ENCODE measurements at places on chromosomes 6 and 20.
A peak's percentile ranks its signal among the peaks of the same experiment; 100 is the strongest.

DNA sequence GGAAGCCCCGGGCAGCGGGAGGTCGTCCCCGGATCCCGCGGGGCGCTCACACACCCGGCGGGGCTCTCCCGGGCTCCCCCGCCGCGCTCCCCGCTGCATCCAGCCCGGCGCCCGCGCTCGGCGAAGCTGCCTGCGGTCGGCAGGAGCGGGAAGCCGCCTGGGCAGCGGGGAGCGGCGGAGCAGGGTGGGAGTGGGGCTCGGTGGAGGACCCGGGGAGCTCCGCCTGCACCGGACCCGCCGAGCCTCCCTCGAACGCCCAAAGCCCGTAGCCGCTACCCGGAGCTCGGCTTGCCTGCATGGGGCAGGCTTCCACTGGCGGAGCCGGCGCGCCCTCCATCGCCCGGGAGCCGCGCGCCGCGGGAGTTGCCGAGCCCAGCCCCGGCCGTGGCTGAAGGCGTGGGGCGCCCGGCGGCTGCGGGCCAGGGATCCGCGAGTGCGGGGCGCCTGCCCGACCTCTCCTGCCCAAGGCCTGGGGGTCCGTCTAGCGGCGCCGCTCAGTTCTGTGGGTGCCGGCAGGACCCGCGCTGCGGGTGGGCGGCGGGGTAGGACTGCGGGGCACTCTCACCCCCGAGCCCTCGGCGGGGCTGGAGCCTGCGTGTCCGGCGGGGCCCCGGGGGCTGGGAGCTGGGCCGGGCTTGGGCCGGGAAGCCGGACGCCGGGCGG is 671 bp downstream of the CDH4 start:
- DNase-seq, result peak; percentile 25

- no peak for DNase-seq
These were observed 54.8 kb upstream of the SCGN start for GRCh38 chr6:25596928-25597818.

DNA sequence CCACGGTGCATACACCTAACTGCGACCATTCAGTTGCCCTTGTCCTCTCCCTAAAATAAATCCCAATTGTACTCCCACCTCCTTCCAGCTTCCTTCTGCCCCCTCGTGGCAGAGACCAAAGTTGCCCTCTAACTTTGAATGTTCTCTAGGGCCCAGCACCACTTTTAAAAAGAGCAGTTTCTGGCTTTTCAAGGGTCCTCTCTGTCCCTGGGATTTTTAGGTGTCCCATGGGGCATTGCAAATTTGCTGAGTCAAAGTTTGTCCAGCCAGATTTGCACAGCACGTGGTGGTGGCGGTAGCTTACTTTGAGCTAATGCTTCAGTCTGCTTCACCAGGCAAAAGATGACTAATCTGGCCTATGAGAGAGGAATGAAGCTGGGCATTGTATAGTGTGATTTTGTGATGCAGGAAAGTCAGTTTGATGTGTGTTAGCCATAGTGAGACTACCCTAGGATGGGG is 100.2 kb downstream of the PERP start:
- peak; percentile 38 for DNase-seq

DNA sequence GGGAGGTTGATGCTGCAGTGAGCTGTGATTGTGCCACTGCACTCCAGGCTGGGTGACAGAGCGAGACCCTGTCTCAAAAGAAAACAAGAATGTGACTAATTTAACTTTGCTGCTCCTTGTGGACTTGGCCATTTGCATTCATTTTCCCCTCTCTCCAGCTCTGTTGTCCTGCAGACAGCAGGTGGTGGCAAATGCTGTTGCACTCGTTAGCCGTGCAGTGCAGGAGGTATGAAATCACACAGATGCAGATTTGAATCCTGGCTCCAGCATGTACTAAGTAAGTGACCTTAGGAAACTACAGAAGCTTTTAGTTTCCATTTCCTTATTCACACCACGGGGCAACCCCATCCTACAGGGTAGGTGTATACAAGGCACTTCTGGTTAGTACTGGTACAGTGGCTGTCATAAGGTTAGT is 9.6 kb upstream of the BEND3 start:
- no peak for DNase-seq

GRCh38 chr6:48243071-48243470 is 132.1 kb upstream of the PTCHD4 start:
- no peak for DNase-seq

DNA sequence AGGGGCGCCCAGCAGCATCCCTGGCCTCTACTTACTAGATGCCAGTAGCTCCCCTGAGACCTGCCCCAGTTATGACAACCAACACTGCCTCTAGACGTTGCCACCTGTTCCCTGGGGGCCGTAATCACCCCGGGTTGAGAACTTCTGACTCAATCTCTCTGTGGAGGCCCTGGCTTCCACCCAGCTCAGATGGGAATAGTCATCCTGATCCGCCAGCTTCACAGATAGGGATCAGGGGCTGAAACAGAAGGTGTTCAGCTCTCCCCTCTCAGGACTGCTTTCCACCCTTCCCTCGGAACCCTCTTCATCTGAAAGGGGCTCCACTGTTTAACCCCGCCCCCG is 3.3 kb downstream of the CAPN11 start:
- DNase-seq, result no peak

DNA sequence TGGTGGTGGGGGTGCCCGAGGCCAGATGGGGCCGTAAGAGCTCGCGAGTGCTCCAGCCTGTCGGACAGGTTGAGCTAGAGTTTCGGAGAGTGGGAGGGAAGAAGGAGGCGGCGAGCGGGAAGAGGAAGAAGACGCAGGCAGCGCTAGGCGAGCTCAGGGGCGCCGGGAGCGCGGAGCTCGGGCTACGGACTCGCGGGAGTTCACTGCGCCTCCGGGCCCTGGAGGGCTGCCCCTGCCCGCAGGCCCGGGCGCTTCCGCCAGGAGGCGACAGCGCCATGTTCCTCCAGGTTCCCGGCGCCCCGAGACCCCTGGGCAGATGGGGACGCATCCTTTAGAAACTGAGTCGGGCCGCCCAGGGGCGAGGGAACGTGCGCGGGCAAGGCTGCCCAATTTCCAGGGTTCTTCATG is 984 bp downstream of the TFAP2C start:
- DNase-seq, result peak; percentile 94

DNA sequence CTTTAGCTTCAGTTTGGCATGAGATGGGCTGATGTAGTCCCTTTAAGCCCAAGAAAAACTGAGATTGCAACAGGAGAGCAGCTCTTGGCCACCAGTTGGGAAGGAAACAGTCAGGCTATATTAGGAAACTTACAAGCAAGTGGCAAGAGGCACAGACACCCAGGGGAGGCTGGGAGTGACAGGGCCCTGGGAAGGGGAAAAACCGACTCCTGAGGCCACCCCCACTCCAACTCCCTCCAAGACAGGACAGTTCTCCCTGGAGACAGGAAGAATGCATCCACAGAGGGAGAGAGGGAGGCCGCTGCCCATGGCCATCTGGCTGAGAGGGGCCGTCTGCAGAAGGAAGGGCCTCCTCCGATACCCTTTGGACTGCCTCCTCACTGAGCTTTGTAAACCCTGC is 20.5 kb downstream of the JPH2 start:
- DNase-seq, result no peak

GRCh38 chr20:7196481-7196880 is 429.0 kb downstream of the BMP2 start:
- no peak for DNase-seq

DNA sequence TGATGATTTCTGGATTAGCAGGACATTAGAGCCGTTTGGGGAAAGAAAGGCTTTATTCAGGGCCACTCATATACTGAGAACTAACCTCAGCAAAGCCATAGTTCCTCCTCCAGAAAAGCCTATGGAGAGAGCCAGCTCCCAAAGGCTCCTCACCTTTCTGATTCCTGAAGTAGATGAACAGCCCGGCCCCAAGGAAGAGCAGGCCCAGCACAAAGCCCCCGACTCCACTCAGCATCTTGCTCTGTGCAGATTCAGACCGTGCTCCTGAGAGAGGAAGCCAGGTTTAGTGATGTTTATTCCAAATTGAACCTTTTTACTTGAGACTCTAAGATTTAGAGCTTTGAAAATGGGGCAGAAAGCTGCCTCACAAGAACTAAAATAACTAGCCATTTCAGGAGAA is 9.1 kb downstream of the HLA-DRB1 start:
- no peak for DNase-seq

DNA sequence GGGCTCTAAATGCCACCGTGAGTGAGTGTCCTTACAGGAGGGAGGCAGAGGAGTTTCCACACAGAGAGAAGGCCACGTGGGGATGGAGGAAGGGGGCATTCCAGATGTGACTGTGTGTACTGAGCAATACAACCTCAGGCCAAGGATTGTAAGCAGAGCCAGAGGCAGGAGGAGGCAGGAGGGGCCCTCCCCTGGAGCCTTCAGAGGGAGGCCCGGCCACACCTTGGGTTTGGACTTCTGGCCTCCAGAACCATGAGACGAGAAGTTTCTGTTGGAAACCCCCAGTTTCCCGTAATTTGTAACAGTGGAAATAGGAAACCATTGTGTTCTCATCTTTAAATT is 9.3 kb upstream of the KIF25 start:
- no peak for DNase-seq

GRCh38 chr20:63502671-63503172 is 3.8 kb upstream of the EEF1A2 start:
- no peak for DNase-seq

- peak; percentile 81 for DNase-seq
These were observed at the start of gene SLC2A10 for GRCh38 chr20:46709459-46710152. SLC2A10 (plus strand) TSS chr20:46709649; CDS start chr20:46709737, 88 bp downstream.

DNA sequence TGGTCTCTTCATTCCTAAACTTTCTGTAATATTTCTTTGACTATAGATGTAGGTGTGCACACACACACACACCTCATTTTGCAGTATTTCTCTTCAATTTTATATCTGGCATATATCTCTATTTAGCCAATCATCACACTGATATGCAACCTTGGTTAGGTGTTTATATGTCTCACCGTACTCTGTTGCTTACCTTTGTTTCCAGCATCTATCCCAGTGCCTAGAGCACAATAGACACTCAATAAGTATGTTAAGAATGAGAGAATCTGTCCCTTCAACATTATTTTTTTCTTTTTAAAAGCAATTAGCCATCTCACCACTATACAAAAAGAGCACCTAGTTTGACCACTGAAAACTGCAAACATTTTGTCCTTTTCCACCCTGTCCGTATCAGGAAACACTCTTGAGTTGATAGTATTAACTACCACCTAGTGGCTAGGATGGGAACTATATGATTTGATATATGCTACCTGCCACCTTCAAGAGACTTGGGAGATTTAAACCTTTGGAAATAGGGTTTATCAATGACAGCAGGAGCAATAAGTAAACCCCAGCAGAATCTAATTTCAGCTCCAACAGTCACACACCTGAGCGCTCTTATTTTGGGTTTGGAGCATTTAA is 48.7 kb upstream of the RSPO3 start:
- DNase-seq, result peak; percentile 47

- no peak for DNase-seq
These were observed 161.9 kb downstream of the FARS2 start for GRCh38 chr6:5423251-5423650.

GRCh38 chr6:168130697-168131371 is 51.8 kb upstream of the FRMD1 start:
- peak; percentile 76 for DNase-seq

- no peak for DNase-seq
These were observed 167.8 kb upstream of the RIPOR2 start for GRCh38 chr6:25103603-25104002.

- DNase-seq, result peak; percentile 22
These were observed 204.6 kb downstream of the CD83 start for GRCh38 chr6:14321992-14322772.

- DNase-seq, result no peak
These were observed 42.8 kb downstream of the SOBP start for GRCh38 chr6:107532706-107533105.

DNA sequence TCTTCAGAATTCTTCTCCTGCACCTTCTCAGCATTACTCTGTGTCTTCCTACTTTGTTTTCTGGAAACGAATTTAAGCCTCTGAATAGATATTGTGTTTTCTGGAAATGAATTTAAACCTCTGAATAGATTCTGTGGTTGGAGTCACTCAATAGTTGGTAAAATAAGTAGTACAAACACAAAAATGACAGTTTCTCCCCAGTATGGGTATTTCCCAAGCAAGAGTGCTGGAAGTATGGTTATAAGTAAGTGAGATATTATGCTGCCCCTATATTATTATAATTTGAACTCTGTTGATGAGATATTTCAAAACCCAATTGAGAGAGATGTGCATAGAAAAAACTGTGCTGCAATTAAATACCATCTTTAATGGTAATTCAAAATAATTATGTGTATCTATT is 94.9 kb downstream of the TINAG start:
- DNase-seq, result no peak

DNA sequence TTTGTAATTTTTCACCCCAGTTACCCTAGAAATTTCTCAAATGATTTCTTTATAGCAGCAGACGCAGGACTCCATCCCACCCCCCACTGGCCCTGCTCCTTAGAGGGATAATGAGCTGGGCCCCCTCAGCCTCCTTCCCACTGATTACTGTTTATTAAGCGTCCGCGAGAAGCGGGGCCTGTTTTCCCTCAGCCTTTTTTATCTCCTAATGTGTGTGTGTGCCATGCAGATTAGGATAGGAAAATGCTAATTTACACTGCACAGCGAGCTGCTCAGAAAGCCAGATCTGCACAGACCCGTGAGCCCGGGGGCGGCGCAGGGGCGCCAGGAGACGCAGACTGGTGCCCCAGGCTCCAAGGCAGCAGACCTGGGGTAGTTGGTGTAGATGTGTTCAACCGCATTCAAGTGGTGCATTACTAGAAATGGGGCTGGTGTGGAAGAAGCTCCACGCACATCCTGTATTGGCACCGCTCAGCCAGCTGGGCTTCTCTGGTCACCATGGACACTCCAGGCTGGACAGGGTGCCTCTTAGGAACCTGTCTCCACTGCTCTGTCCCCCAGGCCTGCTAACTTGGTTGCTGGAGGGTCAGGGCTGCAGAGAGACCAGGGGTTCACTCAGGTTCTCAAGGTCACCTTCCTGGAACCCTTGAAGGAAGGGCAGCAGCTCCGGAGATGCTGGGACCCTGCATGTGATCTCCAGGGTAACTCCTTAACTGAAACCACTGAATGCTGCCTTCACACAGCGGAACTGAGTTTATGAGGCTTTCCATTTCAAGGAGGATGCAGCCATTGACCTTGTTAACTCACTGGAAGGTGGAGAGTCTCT is 256.3 kb downstream of the ERMARD start:
- DNase-seq, result no peak

GRCh38 chr6:68326762-68327161 is 308.3 kb upstream of the ADGRB3 start:
- no peak for DNase-seq

GRCh38 chr6:168794491-168794890 is 353.5 kb downstream of the SMOC2 start:
- no peak for DNase-seq

DNA sequence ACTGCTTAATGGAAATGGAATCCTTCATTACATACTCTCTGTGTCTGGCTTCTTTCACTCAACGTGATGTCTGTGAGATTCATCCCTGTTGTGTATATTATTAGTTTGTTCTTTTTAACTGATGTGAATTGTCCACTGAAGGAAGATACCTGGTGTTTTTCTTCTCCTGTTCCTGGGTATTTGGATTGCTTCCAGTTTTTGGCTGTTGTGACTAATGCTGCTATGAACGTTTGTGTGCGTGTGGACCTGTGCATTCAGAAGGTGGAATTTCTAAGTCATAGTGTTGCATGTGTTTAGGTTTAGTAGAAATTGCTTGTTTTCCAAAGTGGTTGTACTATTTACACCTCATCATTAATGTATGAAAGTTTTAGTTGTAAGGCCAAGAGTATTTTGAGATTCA is 3.8 kb downstream of the TULP4 start:
- no peak for DNase-seq

- DNase-seq, result no peak
These were observed 60.6 kb downstream of the IGF2R start for GRCh38 chr6:160029525-160029924.
